ENCODE measurements at places on chromosomes 3 and 15. TPM values are rescaled to one million over a fixed set of nuclear protein-coding genes. Genes with fewer than 3 reads are reported as not detected.

DNA sequence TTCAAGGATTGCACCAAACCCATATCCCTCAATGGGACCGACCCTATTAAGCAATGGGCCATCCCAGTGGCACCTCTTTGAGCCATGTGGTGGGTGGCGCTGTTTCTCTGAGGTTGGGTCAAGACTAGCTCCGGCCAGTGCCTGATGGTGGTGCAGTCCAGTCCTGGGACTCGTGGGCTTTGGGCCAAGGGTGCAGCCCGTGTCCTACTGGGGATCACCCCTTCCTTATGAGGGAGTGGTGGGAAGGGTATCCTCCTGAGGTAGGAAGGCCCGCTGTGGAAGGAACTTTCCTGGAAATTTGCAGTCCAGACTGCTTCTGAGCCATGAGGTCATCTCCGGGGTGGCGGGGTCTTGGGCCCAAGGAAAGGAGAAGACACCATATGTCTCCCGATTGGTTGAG lies 231.6 kb downstream of the SNRPN start:
- peak; percentile 14 for DNase-seq

DNA sequence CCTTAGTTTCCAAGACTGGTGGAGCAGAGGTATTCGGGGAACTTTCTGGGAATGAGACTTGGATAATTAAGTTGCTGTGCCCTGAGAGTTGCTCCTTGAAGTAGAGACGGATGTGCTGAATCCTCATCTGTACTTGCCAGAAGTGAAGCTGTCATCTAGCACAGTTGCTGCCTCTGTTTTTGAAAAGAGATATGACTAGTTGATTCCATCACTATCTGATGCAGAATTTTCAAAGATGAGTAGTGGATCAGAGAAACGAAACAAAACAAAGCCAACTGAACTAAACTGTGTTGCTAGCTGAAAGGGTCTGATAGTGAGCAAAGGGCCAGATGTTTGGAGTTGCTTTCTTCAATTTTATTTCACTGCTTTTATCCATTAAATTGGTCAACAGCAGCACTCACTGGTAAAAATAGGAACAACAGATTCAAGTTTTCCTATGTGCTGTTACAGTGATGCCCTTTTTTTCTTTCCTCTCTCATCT lies 52.7 kb downstream of the MITF start:
- DNase-seq = no peak

DNA sequence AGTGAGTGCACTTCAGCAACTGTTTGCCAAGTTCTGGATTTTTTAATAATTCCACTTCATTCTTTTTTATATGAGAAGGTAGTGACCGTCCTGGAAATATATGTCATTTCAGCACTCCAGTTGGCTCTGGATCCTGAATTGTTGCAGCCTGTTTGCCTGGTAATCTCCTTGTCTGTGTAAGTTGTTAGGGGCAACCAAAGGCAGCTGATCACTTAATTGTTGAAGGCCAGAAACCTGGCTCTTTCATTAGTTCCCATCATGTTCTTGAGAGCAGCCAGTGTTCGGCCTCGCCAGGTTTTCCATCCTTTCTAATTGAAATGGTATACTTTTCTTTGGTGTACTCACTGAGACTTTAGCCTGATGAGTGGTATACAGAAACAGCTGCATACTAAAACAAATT lies 168.6 kb downstream of the SOX2 start:
- DNase-seq = no peak

DNA sequence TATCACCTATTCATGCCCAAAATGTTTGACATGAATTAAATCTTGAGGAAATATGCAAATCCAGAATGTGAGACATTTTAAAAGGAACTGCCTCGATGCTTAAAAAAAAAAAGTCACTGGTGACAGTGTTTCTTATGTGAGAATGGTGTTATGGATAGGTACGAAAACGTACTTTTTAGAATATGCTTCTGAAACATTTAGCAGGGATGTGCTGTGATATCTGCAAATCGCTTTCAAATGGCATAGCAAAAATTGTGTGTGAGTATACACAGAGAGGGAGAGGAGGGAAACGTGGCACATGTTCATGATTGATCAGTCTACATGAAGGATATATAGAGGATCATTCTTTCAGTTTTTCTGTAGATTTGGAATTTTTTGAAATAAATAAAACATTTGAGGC lies 16.0 kb downstream of the CCNB2 start:
- no peak for DNase-seq

DNA sequence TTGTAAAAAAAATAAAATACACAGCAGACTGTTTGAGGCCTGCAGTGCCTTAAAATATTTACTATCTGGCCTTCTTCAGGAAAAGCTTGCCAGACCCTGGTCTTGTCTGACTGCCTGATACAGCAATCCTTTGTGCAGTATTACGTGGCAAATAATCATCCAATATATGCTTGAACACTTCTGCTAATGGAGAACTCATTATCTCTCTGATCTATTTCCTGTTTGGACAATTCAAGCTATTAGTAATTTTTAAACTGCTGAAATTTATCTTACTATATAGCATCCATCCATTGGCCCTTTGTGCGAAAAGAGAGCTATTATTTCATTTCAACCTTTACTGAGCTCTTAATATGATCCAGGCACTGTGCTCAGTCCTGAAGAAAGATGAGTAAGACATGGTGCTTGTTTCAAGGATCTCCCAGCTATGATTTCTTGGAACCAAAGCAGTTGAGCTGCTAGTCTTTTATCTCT lies 15.9 kb downstream of the ATG7 start:
- no peak for DNase-seq

DNA sequence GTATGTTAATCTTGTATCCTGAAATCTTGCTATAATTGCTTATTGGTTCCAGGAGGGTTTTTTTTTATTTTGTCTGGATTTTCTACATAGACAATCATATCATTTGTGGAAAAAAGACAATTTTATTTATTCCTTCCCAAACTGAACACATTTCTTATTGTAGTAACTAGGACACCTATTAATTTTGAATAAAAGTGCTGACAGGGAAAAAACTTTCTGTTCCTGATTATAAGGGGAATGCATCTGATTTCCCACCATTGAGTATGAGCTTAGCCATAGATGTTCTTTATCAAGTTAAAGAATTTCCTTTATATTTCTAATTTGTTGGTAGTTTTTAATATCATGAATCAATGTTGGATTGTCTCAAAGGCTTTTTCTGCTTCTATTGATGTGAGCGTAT lies 460.7 kb upstream of the CNTN3 start:
- DNase-seq = no peak

DNA sequence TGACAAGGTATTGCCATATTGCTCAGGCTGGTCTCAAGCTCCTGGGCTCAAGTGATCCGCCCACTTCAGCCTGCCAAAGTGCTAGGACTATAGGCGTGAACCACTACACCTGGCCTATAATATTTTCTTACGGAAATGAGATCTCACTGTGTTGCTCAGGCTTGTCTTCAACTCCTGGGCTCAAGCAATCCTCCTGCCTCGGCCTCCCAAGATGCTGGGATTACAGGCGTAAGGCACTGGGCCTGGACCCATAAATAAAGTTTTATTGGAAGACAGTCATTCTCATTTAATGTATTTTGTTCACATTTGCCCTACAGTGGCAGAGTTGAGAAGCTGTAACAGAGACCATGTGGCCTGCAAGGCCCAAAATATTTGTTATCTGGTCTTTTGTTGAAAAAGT lies 142.1 kb downstream of the RBPMS2 start:
- no peak for DNase-seq

DNA sequence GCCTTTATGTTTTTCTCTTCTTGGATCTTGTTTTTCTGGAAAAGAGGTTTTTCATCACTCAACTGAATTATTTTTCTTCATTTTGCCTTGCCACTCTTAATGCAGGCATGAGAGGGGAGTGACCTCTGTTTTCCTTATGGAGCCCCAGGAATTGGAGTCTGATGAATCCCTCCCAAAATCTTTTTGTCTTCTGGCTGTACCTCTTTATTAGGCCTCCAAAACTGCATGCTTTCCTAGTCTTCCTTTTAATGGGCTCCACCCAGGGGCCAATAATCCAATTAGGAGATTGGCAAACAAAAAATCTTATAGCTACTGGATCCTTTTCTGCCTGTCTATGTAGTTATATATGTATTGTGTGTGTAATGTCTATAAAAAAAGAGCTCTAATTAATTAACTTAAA lies 192.4 kb upstream of the PEX5L start:
- no peak for DNase-seq

GRCh38 chr3:8884630-8885290 lies 78.5 kb downstream of the RAD18 start:
- no peak for DNase-seq

- no peak for DNase-seq
Observed at GRCh38 chr3:197353867-197354567, 55.6 kb upstream of the DLG1 start.

DNA sequence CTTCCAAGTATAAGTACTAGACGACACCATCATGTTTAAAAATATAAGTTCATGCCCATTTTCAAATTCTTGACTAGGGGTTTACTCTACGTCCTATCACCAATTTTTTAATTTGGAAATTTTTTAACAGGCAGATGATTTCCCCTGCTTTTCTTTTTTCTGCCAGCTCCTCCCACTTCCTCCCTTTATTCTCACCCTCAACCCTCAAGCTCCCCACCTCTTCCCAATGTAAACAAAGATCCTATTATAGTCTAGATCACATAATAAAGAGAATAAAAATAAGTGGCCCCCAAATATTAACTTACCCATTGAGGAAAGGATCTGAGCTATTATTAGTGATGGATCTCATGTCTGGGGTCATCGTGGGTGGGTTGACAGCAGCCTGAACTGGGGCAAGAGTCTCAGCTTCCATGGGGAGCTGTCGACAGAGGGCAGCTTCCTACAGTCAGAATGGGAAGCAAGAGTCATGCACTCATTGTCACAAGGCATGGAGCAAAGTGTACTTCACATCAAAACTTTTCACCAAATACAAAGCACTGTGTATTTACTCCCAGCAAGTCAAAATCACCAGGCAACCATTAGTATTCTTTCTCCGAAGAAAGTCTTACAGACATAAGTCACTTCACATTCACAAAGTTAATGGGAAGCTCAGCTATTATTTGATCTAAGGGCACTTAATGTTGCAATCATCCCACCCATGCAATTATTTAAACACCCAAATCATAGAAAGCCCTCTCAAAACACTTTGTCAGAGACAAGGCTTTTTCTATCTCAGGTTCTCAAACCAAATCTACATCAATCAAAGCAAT lies 53.2 kb downstream of the TM4SF4 start:
- no peak for DNase-seq

EXOG gene
- 27.0 TPM for total RNA-seq
